ENCODE measurements at places on chromosomes 12 and 14.

DNA sequence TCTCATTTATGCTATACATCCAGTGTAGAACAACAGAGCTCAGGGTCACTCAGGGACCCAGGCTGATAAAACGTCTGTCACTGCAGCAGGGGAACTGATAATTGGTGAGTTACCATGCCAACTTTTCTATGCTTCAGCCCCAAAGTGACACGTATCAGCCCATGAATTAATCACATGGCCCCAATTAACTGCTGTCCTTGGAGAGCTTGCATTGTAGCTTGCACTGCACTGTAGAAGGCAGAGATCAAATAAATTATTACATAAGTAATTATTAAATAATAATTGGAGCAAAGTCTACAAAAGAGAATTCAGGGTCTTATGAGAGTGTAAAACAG is 144.6 kb downstream of the SUDS3 start:
- no peak for DNase-seq

DNA sequence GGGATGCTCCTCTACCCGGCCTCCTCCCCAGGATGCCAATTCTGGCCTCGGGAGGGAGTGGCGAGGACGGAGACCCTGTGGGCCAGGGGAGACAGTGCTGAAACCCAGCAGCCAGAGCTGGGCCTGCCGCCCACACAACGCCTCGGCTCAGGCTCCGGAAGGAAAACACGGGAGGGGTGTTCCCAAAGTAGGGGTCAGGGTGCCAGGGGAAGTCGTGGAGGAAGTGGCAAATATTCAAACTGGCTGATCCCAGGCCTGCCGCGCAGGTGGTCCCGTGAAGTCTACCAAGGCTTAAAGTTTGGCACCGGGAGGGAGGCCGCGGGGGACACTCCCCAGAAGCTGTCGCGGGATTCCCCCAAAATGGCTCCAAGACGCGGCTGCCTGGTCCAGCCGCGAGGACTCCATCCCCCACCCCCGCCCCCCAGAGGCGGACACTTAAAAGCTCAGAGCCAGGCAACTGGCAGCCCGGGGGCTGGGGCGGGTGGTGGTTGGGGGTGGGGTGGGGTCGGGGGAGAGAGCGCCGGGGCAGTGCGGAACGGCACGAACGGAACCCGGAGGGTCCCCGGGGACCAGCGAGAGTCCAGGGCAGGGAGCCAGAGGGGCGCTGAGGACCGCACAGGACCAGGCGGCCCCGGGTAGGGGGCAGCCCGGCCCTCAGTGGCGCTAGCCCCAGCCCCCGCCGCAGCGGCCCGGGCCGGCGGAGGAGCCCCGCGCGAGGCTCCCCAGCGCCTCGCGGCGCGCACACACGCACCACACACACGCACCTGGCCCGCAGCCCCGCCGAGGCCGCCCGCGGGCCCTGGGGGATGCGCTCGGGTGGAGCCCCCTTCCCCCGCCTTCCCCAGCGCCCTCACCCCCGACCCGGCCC is 20.0 kb downstream of the BEGAIN start:
- DNase-seq = no peak

DNA sequence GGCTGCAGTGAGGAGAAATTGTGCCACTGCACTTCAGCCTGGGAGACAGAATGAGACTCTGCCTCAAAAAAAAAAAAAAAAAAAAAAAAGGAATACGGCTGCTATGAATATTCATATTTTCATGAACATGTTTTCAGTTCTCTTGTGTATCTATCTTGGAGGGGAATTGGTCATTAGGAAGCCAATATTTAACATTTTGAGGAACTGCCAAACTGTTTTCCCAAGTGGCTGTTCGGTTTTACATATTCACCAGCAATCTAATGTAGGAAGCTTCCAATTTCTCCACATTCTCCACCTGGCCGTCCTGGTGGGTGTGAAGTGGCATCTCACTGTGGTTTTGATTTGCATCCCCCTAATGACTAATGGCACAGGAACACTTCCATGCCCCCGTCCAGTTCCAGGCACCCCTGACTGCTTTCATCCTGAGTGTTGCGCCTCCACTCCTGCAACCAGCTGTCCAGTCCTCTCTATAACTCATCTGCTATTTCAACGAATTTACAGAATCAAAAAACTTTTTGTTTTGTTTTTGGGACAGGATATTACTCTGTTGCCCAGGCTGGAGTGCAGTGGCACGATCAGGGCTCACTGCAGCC is 5.7 kb downstream of the STXBP6 start:
- no peak for DNase-seq

GRCh38 chr14:59160506-59160905 is 28.0 kb upstream of the DAAM1 start:
- DNase-seq = no peak

DNA sequence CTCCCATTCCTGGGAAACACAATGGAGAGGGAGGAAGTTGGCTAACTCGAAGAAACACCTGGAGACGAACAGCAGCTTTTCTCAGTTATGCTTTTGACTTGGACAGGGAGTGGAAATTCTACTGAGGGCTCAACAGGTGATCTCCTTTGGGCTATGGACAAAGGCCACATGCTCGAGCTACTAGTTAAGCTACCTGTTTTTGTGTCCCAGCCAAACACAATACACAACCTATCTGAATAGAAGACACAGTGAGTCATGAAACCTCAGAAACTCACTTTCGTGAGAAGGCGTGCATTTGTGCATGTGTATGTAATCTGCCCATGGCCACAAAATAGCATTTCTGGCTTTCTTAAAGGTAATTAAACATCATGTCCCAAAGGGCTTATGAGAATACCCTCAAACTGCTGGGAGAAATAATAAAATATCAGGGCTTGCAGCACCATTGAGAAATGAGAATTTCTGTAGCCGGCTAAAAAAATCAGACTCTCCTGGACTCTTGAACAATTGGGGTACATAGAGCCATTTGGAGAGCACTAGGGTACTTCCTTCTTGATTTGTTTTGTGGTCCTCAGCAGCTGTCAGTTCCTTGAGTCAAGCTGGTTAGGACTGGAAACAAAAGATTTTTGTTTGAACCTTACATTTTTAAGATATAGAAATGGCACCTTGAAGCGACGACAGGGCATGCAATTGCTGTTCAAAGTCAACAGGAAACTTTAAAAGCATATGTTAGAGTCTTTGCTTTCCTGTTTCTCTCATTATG is 85.5 kb upstream of the PTHLH start:
- DNase-seq = no peak

DNA sequence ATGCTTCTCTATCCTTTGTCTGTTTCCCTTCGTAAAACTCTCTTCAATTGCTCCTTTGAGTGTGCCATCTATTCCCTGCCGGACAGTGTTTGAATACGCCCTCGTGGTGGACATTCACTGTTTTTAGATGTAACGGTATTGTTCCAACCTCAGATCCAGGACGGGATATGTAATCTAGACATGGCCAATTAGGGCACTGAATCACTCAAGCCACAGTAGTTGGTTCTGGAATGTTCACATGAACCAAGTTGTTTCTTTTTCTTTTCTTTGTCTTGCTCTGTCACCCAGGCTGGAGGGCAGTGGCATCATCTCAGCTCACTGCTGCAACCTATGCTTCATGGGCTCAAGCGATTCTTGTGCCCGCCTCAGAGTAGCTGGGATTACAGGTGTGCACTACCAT is 204.2 kb upstream of the PLXNC1 start:
- DNase-seq = no peak

DNA sequence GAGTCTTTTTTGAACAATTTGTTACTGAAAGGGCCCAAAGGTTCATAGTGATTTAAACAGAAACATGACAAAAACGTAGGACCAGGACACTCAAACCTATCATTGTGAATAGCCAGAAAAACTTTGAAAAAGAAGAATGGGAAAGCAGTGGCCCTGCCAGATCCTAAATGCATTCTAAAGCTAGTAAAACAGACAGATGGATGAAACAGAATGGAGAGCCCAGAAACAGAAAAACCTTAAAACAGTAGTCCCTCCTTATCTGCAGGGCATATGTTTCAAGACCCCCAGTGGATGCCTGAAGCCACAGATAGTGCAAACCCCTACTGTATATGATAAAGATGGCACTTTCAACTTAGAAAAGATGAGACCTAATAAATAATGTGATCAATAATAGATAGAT is 93.7 kb downstream of the KICS2 start:
- DNase-seq = no peak

- peak; percentile 13 for DNase-seq
Measured at GRCh38 chr12:52494518-52494917, 1.5 kb upstream of the KRT6A start.

- no peak for DNase-seq
Measured at GRCh38 chr12:2805143-2805520, 7.3 kb upstream of the ITFG2 start.

GRCh38 chr12:62632411-62632918 is 165.8 kb downstream of the MON2 start:
- no peak for DNase-seq

DNA sequence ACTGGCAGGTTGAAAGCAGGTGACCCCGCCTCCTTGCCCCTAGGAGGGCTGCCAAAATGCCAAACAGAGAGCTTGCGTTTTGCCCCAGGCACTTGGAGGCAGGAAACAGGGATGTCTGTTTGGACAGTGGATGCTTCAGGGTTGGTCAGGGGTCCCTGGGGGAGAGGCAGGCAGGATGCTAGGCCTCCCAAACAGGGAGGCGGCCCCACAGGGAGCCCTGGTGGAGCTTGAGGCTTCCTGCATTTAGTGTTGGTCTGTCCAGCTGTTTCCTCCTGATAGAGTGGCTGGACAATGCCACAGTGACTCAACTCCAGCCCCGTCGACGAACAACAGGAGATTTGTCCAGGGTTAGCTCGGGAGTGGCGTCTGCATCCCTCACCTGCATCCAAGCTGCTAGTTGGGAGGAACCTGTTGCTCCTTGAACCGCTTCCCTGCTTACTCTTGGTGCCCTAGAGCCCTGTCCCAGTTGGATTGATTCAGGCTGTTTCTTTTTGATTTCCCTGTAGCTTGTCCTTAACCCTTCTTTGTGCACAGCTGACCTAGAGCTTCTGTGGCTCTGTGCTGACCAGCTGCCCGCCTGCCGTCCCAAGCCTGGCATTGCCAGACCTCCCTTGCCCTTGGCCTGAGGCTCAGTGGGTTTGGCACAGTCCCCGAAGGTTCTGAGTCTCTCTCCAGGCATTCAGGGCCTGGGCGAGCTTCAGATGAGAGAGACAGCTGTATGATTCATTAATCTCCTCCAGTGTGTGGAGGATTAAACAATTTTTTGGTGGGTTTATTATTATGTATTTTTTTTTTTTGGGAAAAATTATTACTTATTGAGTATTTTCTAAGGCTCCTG is 45.9 kb downstream of the TSPAN9 start:
- DNase-seq = no peak

DNA sequence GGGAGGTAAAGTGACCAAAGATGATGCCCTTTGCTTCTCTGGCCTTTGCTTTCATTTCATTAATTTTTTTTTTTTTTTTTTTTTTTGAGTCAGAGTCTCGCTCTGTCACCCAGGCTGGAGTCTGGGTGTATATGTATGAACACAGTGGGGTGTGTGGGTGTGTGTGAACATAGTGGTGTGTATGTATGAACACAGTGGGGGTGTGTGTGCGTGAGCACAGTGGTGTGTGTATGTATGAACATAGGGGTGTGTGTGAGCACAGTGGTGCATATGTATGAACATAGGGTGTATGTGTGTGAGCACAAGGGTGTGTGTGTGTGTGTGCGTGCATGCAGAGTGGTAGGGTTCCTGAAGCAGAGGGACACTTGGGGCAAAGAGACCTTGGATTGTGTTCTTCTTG is 9.6 kb downstream of the KLC1 start:
- DNase-seq = no peak

GRCh38 chr14:65943916-65944410 is 531.4 kb downstream of the FUT8 start:
- DNase-seq = no peak

DNA sequence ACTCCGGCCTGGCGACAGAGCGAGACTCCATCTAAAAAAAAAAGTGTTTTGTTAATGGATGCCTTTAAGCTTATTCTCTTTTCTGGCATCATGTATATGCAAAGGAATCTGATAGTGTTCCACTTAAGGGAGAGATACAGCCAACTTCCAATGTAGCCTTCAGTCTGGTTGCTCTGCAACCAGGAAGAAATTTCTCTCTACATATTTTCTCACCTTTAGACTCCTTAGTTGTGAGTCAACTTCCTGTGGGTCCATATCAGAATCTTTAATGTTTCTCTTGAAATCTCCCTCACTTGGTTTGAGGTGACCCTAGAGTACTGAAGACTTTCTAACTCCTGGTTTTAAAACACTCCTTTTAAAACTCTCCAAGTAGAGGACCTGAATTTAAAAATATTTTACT is 340.4 kb downstream of the SLC6A15 start:
- DNase-seq = no peak

DNA sequence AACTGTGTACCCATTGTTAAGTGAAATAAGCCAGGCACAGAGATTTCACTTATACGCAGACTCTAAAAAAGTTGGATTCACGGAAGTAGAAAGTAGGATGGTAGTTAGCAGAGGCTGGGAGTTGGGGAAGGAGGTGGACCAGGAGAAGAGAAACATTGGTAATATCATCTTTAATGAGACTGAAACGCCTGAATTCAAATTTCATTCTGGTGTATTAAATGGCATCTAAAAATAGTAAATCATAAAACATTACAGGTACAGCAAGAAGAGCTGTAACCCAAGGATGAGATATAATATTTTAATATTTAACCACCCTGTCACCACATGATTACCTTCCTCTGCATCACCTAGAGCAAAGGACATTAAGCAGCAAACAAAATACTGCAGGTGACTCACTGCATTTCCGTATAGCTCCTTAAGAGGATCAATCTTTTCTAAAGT is 99.4 kb downstream of the EPS8 start:
- DNase-seq = no peak

GRCh38 chr12:116121453-116121871 is 156.0 kb downstream of the MED13L start:
- DNase-seq = no peak

DNA sequence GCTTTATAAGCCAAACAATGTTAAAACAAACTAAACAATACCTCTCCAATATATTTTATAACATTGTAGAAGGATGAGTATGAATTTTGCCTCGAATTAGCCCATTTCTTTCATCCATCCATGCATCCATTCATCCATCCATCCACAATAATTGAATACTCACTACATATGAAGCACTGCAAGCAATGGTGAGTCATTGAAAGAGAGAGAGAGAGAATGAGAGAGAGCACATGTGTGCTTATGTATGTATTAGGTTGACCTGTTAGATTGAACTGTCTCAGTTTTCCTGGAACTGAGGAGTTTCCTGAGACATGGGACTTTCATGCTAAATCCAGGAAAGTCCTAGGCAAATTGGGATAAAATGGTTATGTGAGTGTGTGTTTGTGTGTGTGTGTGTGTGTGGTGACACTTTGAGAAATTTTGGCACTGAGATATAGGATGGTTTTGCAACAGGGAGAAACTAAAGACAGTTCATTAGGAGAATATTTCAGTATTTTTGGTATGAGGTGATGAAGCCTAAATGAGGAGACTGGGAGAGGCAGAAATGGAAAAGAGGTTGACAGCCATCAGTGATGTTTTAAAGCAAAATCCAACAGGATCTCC is 98.4 kb downstream of the C12orf75 start:
- no peak for DNase-seq

DNA sequence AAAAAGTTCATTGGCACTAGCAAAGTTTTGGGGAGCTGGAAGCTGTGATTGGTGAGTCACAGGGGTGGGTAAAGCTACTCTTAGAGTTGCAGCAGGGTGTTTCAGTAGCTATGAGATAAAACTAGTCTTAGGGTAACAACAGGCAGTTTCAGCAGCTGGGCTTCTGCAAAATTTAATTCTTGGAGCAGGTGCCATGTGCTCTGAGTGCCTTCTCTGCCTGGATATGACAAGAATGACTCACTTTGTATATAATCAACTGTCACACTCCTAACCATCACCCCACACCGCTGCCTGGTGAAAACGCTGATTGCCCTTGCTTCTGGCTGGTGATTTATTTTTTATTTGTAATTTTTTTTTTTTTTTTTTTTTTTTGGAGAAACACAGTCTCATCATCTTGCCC is 10.5 kb upstream of the PLBD2 start:
- DNase-seq = no peak
